Activated CD4-positive, alpha-beta memory T cell treated with anti-CD3 and anti-CD28 coated beads, Interleukin-2, amount 10 ng/mL, durations not matched to agents 7 days and 5 days (primary cell): ENCODE measurements at places on chromosomes 16 and 17. TPM values are rescaled to one million over a fixed set of nuclear protein-coding genes. Genes with fewer than 3 reads are reported as not detected.

DNA sequence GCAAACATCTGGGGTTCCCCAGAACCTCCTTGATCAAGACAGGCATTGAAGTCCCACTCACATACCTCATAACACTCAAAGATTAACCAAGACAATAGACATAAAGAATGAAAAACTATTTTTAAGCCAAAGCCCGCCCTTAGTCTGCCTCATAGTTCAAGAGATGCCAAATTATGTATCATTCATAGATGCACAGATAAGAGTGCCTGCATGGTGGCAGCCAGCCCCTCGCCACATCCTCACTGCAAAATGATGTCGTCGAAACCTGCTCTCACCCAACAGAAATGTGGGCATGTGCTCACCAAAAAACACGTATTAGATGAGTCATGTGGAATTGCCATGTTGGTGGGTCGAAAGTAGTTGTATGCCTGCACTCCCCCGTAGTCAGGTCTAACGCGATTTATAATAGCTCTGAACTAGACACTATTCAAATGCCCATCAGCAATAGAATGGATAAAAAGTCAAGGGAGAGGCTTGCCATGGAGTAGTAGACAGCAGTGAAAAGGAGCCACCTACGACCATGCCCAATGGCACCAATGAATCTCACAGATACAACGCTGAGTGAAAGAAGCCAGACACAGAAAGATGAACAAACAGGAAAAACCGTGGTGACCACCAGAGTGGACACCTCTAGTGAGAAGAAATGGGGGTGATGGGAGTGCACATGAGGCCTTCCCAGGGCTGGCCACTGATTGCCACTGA, 64.8 kb downstream of the C16orf95 start:
- H3K36me3 ChIP-seq = no peaks in the 10 kb centered on the region
- H3K4me1 ChIP-seq = peaks cover 23% of the 10 kb centered on the region
- H3K27ac ChIP-seq = no peak overlapping the region
- no peak for DNase-seq
- H3K4me3 ChIP-seq = no peak overlapping the region
- no peaks in the 10 kb centered on the region for H3K27me3 ChIP-seq

DNA sequence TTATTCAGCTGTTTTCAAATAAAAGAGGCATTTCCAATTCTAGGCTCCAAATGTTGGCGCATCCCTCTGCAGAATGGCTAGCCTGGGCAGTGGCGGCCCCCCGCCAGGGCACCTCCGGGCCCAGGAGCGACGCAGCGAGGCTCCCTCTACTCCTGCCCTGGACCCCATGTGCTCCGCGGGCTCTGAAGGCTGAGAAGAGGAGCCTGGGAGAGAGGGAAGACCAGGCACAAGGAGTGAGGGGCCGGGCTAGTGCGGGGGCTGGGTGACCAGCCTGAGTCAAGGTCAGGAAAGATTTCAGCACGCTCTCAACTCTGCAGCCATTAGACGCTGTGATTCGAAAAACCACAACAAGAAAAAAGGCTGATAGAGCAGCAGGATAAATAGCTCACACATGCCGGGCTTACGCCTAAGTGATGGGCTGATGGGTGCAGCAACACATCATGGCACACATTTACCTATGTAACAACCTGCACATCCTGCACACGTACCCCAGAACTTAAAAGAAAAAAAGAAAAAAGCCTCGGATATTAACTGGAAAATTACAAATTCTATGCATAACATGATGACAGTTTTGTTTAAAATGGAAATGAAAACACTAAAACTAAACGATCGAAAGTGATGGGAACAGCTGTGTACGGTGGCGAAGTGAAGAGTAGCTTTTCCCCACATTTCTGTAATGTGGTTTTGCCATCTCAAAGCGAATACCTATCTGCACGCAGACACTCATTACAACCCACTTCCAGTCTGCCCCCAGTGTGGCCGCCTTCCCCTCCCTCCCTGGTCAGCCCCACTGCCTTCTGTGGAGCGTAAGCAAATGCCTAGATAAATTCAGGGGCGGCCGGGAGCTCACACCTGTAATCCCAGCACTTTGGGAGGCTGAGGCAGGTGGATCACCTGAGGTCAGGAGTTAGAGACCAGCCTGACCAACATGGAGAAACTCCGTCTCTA, 44.4 kb downstream of the MAP1LC3B start:
- H3K27me3 ChIP-seq = peaks cover 3% of the 10 kb centered on the region
- no peaks in the 10 kb centered on the region for H3K36me3 ChIP-seq
- no peak for DNase-seq
- H3K27ac ChIP-seq = no peak overlapping the region
- peaks cover 10% of the 10 kb centered on the region for H3K4me1 ChIP-seq
- no peak overlapping the region for H3K4me3 ChIP-seq

DNA sequence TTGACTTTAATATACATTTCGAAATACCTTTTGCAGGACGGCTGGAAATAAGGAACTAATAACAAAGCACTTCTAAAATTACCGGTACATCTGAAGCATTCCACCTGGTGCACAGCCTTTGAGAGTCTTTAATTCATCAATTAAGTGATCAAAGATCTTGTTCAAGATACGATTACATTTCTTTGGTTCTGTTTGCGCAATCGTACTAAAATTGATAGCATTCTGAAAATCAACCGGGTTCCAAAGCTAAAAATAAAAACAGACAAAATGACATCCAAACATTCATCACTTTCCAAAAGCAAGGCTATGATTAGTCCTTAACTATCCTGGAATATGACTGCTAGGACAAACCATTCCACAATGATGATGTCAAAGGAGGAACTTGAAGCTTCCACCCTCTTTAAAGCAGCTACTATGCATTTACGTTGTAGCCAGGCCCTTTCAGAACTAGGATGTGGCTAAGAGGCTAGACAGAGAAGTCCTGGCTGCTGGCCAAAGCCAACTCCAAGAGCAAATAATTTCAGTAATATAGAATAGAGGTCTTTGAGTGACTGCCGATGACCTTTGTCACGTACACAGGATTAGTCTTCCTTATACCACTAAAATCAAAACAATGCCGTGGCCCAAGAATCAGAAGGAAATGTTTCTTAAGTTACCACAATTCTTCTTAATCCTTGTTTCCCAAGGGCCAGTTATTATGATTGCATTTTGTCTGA, 299.8 kb upstream of the PSMD7 start:
- H3K4me1 ChIP-seq = no peaks in the 10 kb centered on the region
- no peaks in the 10 kb centered on the region for H3K27me3 ChIP-seq
- DNase-seq = no peak
- H3K27ac ChIP-seq = no peak overlapping the region
- H3K36me3 ChIP-seq = no peaks in the 10 kb centered on the region

Gene METTL26
- 67.5 TPM for total RNA-seq

Gene PLA2G10
- not detected for total RNA-seq

DNA sequence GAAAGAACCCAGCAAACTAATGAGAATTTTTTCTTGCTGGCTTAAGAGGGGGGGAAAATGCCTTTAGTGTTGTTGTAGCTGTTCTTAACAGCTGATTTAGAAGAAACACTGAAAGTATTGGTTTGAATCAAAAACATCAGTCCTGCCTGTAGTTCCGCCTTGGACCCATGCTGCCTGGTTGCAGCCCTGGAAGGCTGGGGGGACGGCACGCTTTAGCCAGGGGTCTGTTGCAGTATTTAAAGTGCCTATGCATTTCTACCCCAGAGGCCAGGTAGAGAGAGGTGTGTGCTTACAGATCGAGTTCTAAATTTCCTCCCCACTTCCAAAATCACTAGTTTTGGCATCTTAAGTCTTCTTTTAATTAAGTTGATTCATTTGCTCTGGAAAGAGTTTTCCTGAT, 201.9 kb downstream of the CCDC182 start:
- H3K4me3 ChIP-seq = no peak overlapping the region
- H3K27ac ChIP-seq = no peak overlapping the region
- H3K27me3 ChIP-seq = no peaks in the 10 kb centered on the region
- H3K4me1 ChIP-seq = peaks cover 13% of the 10 kb centered on the region
- no peak for DNase-seq

Gene TMEM95
- not detected for total RNA-seq
